ENCODE measurements at places on chromosomes 13 and 19.

- DNase-seq, result no peak
Observed at GRCh38 chr19:19105365-19106055, 32.8 kb downstream of the TMEM161A start.

DNA sequence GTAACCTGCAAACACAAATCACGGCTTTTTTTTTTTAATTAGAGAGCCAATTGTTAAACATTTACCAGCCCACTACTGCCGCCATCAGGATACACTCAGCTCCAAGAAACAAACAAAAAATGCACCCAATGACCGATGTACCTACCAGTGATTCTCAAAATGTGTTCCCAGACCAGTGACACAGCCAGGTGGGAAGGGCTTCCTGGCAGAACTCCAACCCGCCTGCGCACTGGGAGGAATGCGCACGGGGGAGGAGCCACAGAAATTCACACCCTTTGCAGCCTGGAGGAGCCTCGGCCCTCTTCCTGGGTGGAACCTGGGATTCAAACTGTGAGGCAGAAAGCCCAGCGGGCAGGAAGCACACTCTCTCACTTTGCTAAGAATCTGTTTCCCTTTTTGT, 255.9 kb downstream of the TBC1D4 start:
- DNase-seq, result no peak

DNA sequence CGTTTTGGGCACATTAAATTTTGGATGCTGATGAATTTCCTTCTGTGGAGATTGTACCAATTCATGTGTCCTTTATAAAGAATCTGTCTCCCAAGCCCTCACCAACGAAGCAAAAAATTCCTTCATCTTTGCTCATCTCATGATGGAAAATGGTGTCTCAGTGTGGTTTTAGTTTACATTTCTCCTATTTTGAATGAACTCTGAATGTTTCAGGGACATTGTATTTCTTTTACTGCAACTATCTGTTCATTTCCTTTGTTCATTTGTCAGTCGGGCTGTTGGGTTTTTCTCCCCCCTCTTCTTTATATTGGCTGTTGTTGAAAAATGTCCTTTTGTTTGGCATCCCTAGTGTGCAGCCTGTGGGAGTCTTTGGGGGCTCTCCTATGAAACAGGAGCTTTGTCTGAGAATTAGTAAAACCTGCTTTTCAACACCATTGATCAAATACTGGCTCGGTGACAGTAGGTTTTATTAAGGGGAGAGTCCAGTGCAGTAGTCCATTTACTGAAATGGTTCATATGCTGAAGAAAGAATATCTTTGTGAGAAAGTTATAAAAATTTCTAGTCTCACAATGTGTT, 91.3 kb upstream of the C1QTNF9B start:
- no peak for DNase-seq

- DNase-seq, result no peak
Observed at GRCh38 chr19:46744005-46744691, 1.7 kb upstream of the FKRP start.

DNA sequence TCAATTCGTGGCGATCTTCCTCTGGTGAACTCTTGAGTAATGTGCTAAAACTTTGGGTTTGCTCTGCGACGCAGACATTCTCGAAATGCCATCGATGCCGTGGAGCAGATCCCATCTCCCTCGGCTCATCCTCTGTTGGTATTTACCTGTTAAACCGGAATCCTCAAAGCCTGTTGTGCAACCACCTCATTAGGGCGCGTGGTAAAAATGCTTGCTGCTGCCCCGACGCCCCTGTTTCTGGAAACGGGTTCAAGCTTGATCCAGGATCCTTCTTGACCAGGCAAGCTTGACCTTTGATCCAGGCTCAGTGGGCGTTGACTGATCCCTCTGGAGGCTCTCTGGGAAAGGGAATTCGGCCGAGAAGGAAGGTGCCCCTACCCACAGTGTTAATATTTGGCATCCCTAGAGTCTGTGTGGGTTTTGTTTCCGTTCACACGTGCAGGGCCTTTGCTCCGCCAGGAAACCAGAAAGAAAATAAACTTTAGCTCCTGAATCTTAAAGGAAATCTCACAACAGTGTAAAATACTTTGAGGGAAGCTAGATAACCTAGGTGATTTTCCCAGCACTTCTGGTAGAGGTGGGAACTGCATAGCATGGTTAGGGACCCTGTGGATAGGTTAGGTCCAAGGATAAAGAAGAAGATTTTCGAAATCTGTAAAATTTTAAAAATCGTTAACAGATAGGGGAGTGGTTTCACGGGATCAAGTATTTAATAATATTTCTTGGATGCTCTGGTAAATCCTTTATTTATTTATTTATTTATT, 1.1 kb downstream of the LSM14A start:
- DNase-seq, result no peak

- DNase-seq, result no peak
Observed at GRCh38 chr13:20331419-20331818, 99.3 kb upstream of the GJB6 start.

DNA sequence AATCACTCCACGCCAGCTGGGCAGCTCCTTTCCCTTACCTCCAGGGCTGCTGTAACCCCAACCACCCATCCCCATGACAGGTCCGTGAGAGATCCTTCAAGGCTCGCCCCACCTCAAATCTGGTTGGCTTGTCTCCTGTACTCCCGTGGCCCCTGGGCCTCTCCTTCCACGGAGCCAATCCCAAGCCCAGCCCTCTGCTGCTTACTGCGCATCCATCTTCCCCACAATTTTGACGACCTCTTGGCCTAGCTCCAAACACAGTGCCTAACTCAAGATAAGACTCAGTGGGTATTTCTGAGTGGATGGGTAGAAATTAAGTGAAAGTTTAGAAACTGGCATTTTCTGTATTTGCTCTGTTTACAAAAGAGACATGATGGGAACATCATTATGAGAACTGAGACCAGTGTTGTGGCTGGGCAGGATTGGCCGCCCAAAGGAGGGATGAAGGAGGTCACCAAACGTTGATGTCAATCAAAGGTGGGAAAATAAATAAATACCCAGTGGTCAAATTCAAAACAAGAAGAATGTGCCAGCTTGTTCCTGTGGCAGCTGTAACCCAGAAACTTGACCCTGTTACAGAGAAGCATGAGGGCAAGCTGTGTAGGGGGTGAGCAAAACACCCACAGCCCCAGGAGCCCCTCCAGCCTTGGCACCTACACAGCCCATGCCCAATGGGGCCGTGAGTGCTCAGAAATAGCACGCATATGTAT, 162.2 kb downstream of the ABCC4 start:
- DNase-seq, result no peak

DNA sequence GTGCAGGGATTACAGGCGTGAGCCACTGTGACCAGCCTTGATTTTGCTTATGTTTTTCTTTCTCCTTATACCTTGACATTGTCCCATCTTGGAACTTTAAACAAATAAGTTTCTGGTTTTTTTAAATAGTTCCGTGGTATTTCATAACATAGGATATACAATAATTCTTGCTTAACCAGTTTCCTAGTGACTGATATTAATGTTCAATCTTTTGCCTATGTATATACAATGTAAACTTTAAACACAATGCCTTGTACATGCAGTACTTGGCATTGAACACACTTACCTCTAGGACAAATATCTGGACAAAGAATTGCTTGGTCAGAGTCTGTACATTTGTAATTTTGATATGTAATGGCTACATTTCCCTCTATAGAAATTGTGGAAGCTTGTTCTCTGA, 24.4 kb upstream of the SPACA4 start:
- DNase-seq, result no peak

DNA sequence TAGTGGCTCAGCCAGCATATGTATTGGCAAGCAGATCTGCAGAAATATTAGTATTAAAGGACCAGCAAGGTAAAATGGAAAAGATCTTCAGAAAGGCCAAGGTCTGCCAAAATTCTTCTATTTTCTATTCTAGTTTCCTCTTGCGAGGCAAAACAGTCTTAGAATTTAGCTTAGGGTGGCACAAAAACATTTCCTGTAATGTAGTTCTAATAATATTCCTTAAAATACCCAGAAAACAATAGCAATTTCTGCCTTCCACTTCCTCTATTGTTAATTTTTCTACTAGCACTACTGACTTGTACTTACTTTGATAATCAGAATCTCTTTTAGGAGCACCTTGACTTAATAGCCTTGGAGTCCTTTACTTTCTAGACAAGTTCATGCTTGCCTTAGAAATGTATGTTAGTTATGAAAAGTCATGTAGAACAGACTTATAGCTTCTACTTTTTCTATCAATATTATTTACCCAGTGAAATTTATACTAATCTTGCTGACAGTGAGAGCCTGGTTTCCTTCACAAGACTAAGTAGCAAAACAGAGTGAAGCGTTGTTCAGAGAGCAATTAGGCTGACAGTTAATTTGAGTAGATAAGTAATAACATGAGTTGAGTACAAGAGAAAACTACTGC, 23.9 kb upstream of the LPAR6 start:
- no peak for DNase-seq
